Aorta (tissue), 5 donors: ENCODE measurements at places on chromosomes 3 and 15.

- no peak for DNase-seq
Measured at GRCh38 chr3:150439657-150440056, 31.6 kb downstream of the TSC22D2 start.

GRCh38 chr15:56892659-56893363 lies 25.6 kb upstream of the TCF12 start:
- no peak for DNase-seq

GRCh38 chr3:158012901-158013300 lies 93.3 kb downstream of the SHOX2 start:
- DNase-seq, result no peak

GRCh38 chr3:25246913-25247312 lies 181.2 kb upstream of the RARB start:
- DNase-seq, result no peak

DNA sequence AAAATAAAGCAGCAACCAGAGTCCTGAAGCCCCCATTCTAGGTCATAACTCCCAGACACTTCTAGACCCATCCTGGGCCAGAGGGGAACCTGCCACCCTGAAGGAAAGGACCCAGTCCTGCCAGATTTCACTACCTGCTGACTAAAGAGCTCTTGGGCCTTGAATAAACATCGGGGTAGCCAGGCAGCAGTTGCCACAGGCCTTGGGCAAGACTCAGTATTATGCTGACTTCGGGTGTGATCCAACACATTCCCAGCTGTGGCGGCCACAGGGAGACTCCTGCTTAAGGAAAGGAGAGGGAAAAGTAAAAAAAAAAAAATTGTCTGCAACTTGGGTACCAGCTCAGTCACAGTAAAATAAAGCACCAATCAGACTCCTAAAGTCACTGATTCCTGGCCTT lies 23.8 kb downstream of the NEDD4 start:
- DNase-seq, result no peak

DNA sequence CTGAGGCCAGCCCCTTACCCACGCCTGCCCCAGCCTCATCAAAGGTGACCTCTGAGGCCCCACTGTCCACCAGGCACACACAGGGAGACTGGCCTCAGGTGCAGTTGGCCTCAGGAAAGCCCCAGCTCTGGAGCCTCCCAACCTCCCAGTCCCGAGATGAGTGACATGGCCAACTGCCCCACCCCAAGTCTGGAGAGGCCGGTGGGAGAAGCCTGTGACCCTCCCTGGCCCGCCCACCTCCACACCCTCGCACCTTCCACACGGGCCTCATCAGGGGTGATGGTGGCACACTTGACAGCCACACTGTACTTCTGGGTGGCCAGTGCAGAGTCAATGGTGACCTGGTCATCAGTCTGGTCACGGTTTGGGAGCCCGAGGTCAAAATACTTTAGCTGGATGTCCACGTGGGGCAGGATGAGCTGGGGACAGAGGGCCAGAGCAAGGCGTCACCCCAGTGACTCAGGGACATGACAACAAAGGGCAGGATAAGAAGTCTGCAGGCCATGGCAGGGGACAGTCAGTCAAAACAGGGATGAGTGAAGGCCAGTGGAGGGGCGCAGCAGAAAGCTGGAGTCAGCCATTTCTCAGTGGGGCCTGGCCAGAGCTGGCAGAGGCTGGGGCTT lies 11.9 kb downstream of the IDH2 start:
- no peak for DNase-seq

- no peak for DNase-seq
Measured at GRCh38 chr15:65411465-65412071, 11.2 kb downstream of the IGDCC4 start.

GRCh38 chr15:57542505-57542817 lies 49.2 kb upstream of the MYZAP start:
- no peak for DNase-seq

DNA sequence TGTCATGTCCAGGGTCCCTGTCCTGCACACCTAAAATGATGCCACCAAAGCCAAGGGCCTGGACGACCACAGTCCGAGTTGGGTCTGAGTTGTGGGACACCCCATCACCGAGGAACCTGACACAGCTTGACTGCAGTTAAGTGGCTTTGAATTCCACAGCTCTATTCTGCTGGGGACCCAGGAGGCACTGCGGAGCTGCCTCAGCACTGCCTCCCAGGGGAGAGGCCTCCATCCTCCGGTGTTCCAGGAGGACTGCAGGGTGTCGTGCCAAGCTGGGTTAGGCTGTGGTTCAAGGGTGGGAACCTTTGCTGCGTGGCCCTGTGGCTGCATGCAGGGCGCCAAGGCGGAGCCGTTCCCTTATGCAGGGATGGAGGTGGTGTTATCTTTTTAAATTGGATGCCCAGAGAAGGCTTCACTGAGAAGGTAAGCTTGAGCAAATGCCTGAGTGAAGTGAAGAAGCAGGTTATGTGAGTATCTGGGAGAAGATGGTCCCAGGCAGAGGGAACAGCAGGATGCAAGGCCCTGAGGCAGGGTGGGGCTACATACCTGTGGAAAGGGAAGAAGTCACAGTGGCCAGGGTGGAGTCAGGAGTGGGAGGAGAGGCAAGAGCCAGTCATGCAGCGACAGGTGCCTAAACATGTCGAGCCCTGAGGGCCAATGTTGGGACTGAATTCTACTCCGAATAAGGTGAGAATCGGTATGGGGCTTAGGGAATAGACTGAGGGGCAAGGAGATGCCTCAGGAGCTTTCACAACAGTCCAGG lies 144.8 kb downstream of the TPRA1 start:
- peak; percentile 51 for DNase-seq

- no peak for DNase-seq
Measured at GRCh38 chr3:5188419-5189221, 1.1 kb downstream of the EDEM1 start.

DNA sequence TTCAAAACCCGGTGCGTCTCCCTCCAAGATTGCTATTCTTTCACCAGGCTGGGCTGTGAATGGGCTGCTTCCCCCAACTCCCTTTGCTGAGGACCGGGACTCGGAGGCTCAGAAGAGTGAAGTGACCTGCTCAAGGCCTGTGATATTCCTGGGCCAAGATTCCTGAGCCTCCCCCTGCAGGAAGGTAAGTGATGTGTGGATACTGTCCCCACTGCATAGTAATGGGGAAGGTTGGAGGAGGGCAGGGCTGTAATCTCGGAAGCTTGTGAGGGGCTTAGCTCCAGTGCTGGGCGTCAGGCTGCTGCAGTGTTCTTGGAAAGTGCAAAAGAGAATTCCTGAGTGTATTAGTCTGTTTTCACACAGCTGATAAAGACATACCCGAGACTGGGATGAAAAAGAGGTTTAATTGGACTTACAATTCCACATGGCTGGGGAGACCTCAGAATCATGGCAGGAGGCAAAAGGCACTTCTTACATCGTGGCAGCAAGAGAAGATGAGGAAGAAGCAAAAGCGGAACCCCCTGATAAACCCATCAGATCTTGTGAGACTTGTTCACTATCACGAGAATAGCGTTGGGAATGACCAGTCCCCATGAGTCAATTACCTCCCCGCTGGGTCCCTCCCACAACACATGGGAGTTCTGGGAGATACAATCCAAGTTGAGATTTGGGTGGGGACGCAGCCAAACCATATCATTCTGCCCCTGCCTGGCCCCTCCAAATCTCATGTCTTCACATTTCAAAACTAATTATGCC lies 67.6 kb downstream of the EFCAB12 start:
- DNase-seq, result no peak

DNA sequence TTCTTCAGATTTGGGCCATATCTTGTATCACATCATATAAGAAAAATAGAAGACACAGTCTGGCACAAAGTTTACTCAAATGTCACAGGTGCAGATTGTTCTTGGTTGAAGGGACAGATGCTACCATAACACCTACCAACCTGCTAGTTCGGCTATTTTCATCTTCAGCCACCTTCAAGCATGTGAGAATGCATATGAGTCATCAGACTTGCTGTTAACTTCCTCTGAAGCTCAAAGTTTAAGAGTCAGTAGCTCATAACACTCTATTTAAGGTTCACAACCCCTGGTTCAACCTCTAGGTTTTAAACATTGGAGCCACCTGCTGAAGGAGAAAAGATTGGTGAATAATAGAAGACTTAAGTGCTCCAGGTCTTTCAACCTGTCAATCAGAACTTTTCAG lies 522.8 kb downstream of the NLGN1 start:
- no peak for DNase-seq

DNA sequence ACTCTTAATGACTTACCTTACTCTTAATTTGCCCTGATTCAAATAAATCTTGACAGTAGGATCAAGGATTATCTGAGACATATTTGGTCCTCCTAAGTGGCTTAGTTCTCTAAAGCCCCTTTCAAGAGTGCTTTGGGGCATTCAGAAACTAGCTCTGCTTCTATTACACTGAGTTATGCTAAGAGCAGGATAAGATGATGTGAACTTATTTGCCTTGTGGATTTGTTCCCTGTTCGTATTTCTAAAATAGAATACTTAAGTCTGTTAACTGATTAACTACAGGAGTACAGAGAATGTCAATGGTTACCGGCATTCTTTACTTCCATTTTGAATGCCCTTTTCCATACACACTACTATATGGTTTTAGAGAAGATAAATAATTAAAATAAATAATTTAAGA lies 14.8 kb upstream of the FRMD4B start:
- DNase-seq, result no peak

GRCh38 chr15:84600331-84600686 lies 500 bp upstream of the ZSCAN2 start:
- peak; percentile 93 for DNase-seq

GRCh38 chr3:148974726-148975125 lies 16.6 kb upstream of the GYG1 start:
- DNase-seq, result no peak

GRCh38 chr3:156675830-156676767 lies 1.7 kb downstream of the TIPARP start:
- DNase-seq, result peak; percentile 77

GRCh38 chr3:108280476-108280875 lies 15.9 kb upstream of the HHLA2 start:
- no peak for DNase-seq

DNA sequence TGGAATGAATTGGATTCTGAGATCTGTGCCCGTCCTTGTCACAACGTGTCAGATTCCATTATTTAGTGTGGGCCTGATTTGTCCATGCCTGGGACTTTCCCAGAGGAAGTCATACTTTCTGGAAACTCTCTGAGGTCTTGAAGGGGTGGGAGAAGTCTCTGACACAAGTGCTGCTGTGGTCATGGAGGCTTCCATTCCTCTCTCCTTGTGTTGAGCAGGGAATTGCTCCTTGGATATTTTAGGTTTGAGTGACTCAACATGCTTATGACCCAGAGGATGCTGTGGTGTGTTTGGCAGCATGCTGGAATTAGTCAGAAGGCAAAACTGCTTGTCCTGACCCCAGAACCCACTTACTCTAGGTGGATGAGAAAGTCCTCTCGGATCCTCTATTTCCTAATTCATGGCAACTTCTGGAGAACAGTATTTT lies 132.1 kb downstream of the LPP start:
- DNase-seq, result no peak

DNA sequence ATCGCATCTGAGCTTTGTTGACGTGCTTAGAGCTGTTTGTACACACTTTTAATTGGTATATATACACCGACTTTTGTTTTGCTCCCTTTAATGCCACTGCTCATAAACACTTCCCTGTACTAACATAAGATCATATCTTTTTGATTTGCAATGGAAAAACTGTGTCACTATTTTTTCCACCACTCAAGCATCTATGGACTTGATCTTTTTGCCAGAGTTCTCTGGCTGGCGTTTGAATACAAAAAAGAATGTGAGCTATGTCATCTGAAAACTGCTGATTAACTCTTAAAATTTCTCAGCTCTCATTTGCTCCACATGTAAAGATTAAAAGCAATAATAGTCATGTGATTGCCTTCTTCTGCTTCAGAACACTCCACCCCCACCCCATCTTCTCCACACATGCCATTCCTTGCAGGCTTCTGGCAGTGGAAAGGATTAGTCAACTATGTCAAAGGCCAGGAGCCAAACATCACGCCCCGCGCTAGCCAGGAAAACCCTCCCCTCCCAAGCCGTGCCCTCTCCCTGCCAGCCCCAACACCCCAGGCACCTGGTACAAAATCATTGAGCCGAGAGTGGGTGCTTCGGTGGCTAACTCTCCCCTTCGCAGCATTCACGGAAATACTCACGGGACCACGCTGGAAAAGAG lies 123.4 kb upstream of the MEF2A start:
- peak; percentile 89 for DNase-seq

GRCh38 chr3:27606537-27606936 lies 115.6 kb downstream of the EOMES start:
- DNase-seq, result no peak

DNA sequence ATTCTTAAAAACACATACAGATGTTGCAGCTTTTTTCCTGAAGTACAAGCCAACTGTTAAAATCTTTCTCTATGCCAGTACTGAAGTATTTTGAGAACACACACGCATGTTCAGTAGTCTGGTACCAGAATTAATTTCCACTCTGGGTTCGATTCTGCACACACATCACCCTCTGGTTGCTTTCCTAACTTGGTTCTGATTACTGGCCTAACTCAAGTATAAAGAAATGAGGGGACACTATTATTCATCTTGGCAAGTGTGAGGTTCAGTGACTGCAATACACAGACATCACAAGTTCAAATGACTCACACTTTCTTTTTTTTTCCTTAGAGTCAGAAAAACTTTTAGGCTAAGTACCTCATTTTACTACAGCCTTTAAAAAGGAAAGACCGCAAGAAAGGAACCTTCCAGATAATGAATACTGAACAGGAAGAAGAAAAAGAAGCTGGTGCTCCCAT lies 37.4 kb upstream of the LDHAL6B start:
- DNase-seq, result no peak

DNA sequence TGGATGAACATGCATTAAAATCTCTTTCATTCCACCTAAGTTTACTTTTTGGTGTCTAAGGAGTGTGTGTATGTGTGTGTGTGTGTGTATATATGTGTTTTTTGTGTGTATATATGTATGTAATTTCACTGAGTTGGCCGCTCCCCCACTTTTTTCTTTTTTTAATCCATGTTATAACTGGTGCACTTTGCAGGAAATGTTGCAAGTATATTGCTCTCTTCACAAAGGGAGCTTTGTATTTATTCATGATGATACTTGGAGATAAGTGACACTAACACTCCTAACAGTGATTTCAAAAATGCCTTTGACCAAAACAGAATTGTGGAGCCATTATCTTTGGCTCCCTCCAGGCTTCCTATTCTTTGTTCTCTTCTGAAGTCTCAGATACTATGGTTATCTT lies 95.8 kb downstream of the FNDC3B start:
- no peak for DNase-seq

DNA sequence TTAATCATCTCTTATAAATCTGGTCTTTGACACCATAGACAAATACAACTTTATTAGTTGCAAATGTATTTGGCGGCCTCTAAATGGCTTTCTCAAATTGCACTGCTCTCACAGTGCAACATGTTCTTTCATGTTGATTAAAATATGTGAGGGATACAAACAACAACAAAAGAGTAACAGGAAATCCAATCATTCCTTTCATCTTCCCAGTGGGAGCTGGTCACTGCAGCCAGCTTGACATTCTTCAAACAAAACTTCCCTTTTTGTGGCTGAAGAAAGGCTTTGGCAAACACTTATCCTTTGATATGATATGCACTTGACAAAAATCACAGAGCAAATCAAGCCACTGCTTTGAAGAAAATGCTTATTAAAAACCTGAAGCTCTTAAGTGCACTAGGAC lies 973.6 kb downstream of the EPHA3 start:
- no peak for DNase-seq

GRCh38 chr3:64400706-64401105 lies 175.4 kb upstream of the PRICKLE2 start:
- no peak for DNase-seq
